Mammary microvascular endothelial cell (primary cell): ENCODE measurements at places on chromosomes 11 and 22. TPM values are rescaled to one million over a fixed set of nuclear protein-coding genes. Genes with fewer than 3 reads are reported as not detected.

MMP13 gene
- total RNA-seq, result not detected in 2 replicates

DAGLA gene
- 4.3 and 5.8 TPM in 2 replicates for total RNA-seq

MS4A3 gene
- not detected in 2 replicates for total RNA-seq

TEX54 gene
- not detected in 2 replicates for total RNA-seq

RFPL2 gene
- total RNA-seq, result not detected in 2 replicates

RFPL1 gene
- not detected in 2 replicates for total RNA-seq

MAPK8IP1 gene
- total RNA-seq, result 2.2 and 3.5 TPM in 2 replicates

LRRC56 gene
- total RNA-seq, result 0.05 and 0.73 TPM in 2 replicates

HMOX1 gene
- total RNA-seq, result 46.1 and 52.0 TPM in 2 replicates

TRPM5 gene
- not detected in 2 replicates for total RNA-seq

C22orf42 gene
- total RNA-seq, result not detected in 2 replicates

TMEM135 gene
- 20.7 and 23.2 TPM in 2 replicates for total RNA-seq

B4GALNT4 gene
- 0.05 TPM in 1 of 2 replicates, not detected in the other for total RNA-seq

GAB4 gene
- not detected in 2 replicates for total RNA-seq

KBTBD3 gene
- total RNA-seq, result 0.73 and 2.4 TPM in 2 replicates

TRIM49D1 gene
- total RNA-seq, result not detected in 2 replicates

TMEM109 gene
- total RNA-seq, result 198 and 201 TPM in 2 replicates

GSTT2B gene
- total RNA-seq, result 9.9 and 11.7 TPM in 2 replicates

DNAJB7 gene
- total RNA-seq, result not detected in 2 replicates

SYT9 gene
- 0.30 TPM in 1 of 2 replicates, not detected in the other for total RNA-seq

CARD18 gene
- not detected in 2 replicates for total RNA-seq

SLC6A5 gene
- not detected in 2 replicates for total RNA-seq

HOATZ gene
- total RNA-seq, result not detected in 2 replicates

TIGD3 gene
- 0.30 TPM in 1 of 2 replicates, not detected in the other for total RNA-seq

ENTHD1 gene
- not detected in 2 replicates for total RNA-seq

IL17REL gene
- under 0.01 TPM in 1 of 2 replicates, not detected in the other for total RNA-seq

OR52I1 gene
- not detected in 2 replicates for total RNA-seq

APOA5 gene
- not detected in 2 replicates for total RNA-seq

RIC8A gene
- 109 and 164 TPM in 2 replicates for total RNA-seq

MLC1 gene
- not detected in 2 replicates for total RNA-seq

MPPED1 gene
- not detected in 2 replicates for total RNA-seq

C11orf91 gene
- not detected in 2 replicates for total RNA-seq

MEI1 gene
- total RNA-seq, result 0.54 and 2.2 TPM in 2 replicates

RBMXL2 gene
- not detected in 2 replicates for total RNA-seq

ISX gene
- total RNA-seq, result not detected in 2 replicates

GLYATL1B gene
- total RNA-seq, result not detected in 2 replicates

MRPL49 gene
- total RNA-seq, result 64.6 and 81.9 TPM in 2 replicates

CBX6 gene
- total RNA-seq, result 39.9 and 41.7 TPM in 2 replicates

MMP10 gene
- 6.2 and 7.9 TPM in 2 replicates for total RNA-seq

OR2AG1 gene
- total RNA-seq, result not detected in 2 replicates

TRIM29 gene
- total RNA-seq, result 0.20 TPM in 1 of 2 replicates, not detected in the other

MMP1 gene
- total RNA-seq, result 3,905 and 4,119 TPM in 2 replicates

PIH1D2 gene
- total RNA-seq, result 0.64 and 1.9 TPM in 2 replicates

KIRREL3 gene
- under 0.01 TPM in 1 of 2 replicates, not detected in the other for total RNA-seq

OR8D4 gene
- not detected in 2 replicates for total RNA-seq

F2 gene
- total RNA-seq, result 0.10 TPM in 1 of 2 replicates, not detected in the other

ANO1 gene
- total RNA-seq, result 0.40 and 0.54 TPM in 2 replicates

DGCR6 gene
- 0.10 and 0.27 TPM in 2 replicates for total RNA-seq

HPX gene
- total RNA-seq, result 0.27 TPM in 1 of 2 replicates, not detected in the other

GAS2L1 gene
- total RNA-seq, result 34.9 and 47.1 TPM in 2 replicates
